Fibroblast of villous mesenchyme (primary cell): ENCODE measurements at places on chromosomes 13 and 19. TPM values are rescaled to one million over a fixed set of nuclear protein-coding genes. Genes with fewer than 3 reads are reported as not detected.

ZMYM2 gene
- 54.1 and 69.1 TPM in 2 replicates for total RNA-seq

CEACAM21 gene
- total RNA-seq: not detected in 2 replicates

UBE2L5 gene
- total RNA-seq: not detected in 2 replicates

LPAR6 gene
- 10.3 and 16.4 TPM in 2 replicates for total RNA-seq

DYRK1B gene
- total RNA-seq: 9.7 and 10.4 TPM in 2 replicates

PDX1 gene
- total RNA-seq: not detected in 2 replicates

ZNF492 gene
- total RNA-seq: 0.32 and 0.43 TPM in 2 replicates

KCTD4 gene
- total RNA-seq: 0.32 and 0.43 TPM in 2 replicates

DENND1C gene
- total RNA-seq: not detected in 2 replicates

IL4I1 gene
- total RNA-seq: 0.43 and 0.64 TPM in 2 replicates

OSCAR gene
- total RNA-seq: under 0.01 and 0.64 TPM in 2 replicates

GZMM gene
- 0.32 and 0.43 TPM in 2 replicates for total RNA-seq

FGF21 gene
- total RNA-seq: not detected in 2 replicates

DPRX gene
- not detected in 2 replicates for total RNA-seq

PGLYRP2 gene
- total RNA-seq: not detected in 2 replicates

ZNF583 gene
- 7.1 and 9.1 TPM in 2 replicates for total RNA-seq

PRR19 gene
- 0.64 and 0.86 TPM in 2 replicates for total RNA-seq

KLK2 gene
- total RNA-seq: not detected in 2 replicates

ATP4B gene
- not detected in 2 replicates for total RNA-seq

POLR2E gene
- 69.5 and 71.2 TPM in 2 replicates for total RNA-seq

CGB2 gene
- total RNA-seq: not detected in 2 replicates

MIR17HG gene
- total RNA-seq: 3.2 and 3.9 TPM in 2 replicates

NANOS3 gene
- 0.64 TPM in 1 of 2 replicates, not detected in the other for total RNA-seq

COX6B2 gene
- under 0.01 TPM in 1 of 2 replicates, not detected in the other for total RNA-seq

LPAR2 gene
- total RNA-seq: 0.86 and 0.97 TPM in 2 replicates

CCDC124 gene
- total RNA-seq: 22.9 and 25.1 TPM in 2 replicates

JSRP1 gene
- total RNA-seq: 0.43 TPM in 1 of 2 replicates, not detected in the other

IFNL2 gene
- not detected in 2 replicates for total RNA-seq

CEACAM8 gene
- not detected in 2 replicates for total RNA-seq

SOX21 gene
- total RNA-seq: not detected in 2 replicates

MISP gene
- total RNA-seq: under 0.01 and 0.43 TPM in 2 replicates

FREM2 gene
- not detected in 2 replicates for total RNA-seq

ZNF723 gene
- not detected in 2 replicates for total RNA-seq

ISYNA1 gene
- total RNA-seq: 25.4 and 48.4 TPM in 2 replicates

OR10H1 gene
- not detected in 2 replicates for total RNA-seq

PRTN3 gene
- not detected in 2 replicates for total RNA-seq
